ENCODE measurements at places on chromosomes 3 and 15. TPM values are rescaled to one million over a fixed set of nuclear protein-coding genes. Genes with fewer than 3 reads are reported as not detected.

GRCh38 chr3:153069598-153070510 lies 92.2 kb upstream of the RAP2B start:
- DNase-seq, result no peak
- H3K36me3 ChIP-seq, result no peaks in the 10 kb centered on the region
- no peak overlapping the region for H3K4me3 ChIP-seq
- no peak overlapping the region for H3K27ac ChIP-seq

DNA sequence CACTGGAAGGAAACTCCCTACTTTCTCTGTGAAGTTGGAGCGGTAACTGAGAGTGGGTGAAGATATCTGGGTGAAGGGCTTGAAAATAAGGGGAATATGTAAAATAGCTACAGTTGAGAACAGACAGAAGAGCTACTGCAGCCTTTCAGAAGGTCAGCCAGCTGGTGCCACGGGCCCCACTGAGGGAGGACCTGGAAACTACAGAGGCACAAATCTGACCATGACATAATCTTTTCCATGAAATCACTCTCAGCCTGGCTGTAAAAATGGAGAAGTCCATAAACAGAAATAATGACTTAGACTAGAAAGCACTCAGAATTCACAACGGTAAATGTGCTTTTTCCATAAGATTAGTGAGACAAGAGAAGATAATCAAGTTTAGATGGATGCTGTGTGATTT lies 46.4 kb downstream of the ST3GAL6 start:
- H3K36me3 ChIP-seq, result peaks cover 10% of the 10 kb centered on the region
- H3K27me3 ChIP-seq, result no peaks in the 10 kb centered on the region
- H3K4me3 ChIP-seq, result no peak overlapping the region
- DNase-seq, result no peak
- H3K27ac ChIP-seq, result no peak overlapping the region

DNA sequence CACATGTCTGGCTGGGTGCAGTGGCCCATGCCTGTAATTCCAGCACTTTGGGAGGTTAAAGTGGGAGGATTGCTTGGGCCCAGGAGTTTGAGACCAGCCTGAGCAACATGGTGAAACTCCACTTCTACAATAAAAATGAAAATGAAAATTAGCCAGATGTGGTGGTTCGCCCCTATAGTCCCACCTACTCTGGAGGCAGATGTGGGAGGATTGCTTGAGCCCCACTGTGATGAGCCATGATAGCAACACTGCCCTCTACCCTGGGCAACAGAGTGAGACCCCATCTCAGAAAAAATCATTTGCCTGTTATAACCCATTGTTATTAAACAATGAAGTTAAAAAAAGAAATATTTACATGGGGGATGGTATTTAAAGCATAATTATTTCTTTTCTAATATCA lies 240.1 kb upstream of the ZPLD1 start:
- no peaks in the 10 kb centered on the region for H3K36me3 ChIP-seq
- H3K4me1 ChIP-seq, result no peaks in the 10 kb centered on the region
- H3K27me3 ChIP-seq, result no peaks in the 10 kb centered on the region
- H3K4me3 ChIP-seq, result no peak overlapping the region

DNA sequence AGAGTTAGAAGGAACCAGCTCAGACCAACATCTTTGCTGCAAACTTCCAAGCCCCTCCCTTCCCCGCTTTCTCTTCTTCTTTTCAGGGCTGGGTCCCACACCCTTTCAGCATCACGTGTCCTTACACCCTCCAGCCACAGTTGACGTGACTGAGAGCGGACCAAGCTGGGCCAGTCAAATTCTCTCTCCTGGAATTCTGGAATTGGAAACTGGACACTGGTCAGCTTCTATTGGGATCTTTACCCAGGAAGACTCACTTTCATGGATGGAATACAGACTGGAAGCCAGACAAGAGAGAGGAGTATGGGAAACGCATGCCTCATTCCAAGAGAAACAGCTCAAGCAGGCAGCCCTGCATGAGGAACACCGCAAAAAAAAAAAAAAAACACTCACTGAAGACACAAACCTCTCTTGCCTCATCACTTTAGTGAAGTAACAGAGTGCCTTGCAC lies 12.4 kb upstream of the TPM1 start:
- H3K4me1 ChIP-seq, result no peaks in the 10 kb centered on the region
- H3K4me3 ChIP-seq, result no peak overlapping the region
- no peaks in the 10 kb centered on the region for H3K36me3 ChIP-seq
- no peak for DNase-seq
- H3K27me3 ChIP-seq, result no peaks in the 10 kb centered on the region

The BNC1 gene
- not detected for total RNA-seq

The PARP14 gene
- total RNA-seq, result 46.0 TPM

GRCh38 chr3:46857485-46858341 lies 5.5 kb downstream of the MYL3 start:
- no peaks in the 10 kb centered on the region for H3K36me3 ChIP-seq
- no peak for DNase-seq
- H3K27ac ChIP-seq, result no peak overlapping the region
- H3K27me3 ChIP-seq, result no peaks in the 10 kb centered on the region

DNA sequence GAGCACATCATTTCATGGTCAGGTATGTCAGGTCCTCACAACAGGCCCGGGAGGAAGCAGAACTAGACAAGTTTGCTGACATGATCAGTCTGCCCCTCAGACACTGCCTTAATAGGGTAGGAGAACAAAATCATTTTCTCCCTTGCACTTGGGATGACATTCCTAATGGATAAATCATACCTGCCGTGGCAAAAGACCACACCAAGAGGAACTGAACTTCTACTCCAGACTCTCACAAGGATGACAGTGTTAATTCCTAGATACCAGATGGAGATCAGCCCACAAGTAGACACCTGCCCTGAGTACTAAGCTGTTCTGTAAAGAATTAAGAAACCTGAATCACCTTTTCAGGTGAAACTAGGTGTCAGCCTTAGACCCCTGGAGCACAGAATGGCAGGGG lies 19.5 kb downstream of the SIAH2 start:
- no peak for DNase-seq
- no peaks in the 10 kb centered on the region for H3K36me3 ChIP-seq
- peaks cover 7% of the 10 kb centered on the region for H3K4me1 ChIP-seq
- H3K4me3 ChIP-seq, result no peak overlapping the region
- no peaks in the 10 kb centered on the region for H3K27me3 ChIP-seq
- no peak overlapping the region for H3K27ac ChIP-seq

- H3K36me3 ChIP-seq, result no peaks in the 10 kb centered on the region
- DNase-seq, result no peak
- H3K27me3 ChIP-seq, result no peaks in the 10 kb centered on the region
- H3K4me3 ChIP-seq, result no peak overlapping the region
Observed at GRCh38 chr15:63076714-63077046, 34.1 kb downstream of the TPM1 start.

GRCh38 chr3:133448478-133449122 lies 48.7 kb downstream of the BFSP2 start:
- H3K27me3 ChIP-seq, result no peaks in the 10 kb centered on the region
- DNase-seq, result no peak
- H3K4me3 ChIP-seq, result no peak overlapping the region
- H3K4me1 ChIP-seq, result peaks cover 73% of the 10 kb centered on the region
- peak overlapping the region; percentile 90 for H3K27ac ChIP-seq
- no peaks in the 10 kb centered on the region for H3K36me3 ChIP-seq

The GPR62 gene
- total RNA-seq, result not detected

GRCh38 chr3:115833074-115833473 lies 209.8 kb downstream of the GAP43 start:
- DNase-seq, result no peak
- no peaks in the 10 kb centered on the region for H3K27me3 ChIP-seq
- H3K4me3 ChIP-seq, result no peak overlapping the region
- H3K27ac ChIP-seq, result no peak overlapping the region
- H3K36me3 ChIP-seq, result no peaks in the 10 kb centered on the region
- H3K4me1 ChIP-seq, result no peaks in the 10 kb centered on the region

Measured in Panc1 (cell line).